ENCODE measurements at places on chromosomes 5 and 9.

- DNase-seq = no peak
Measured at GRCh38 chr5:173328844-173329490, 753 bp upstream of the STC2 start.

- DNase-seq = no peak
Measured at GRCh38 chr9:82939451-82939850, 123.5 kb downstream of the RASEF start.

DNA sequence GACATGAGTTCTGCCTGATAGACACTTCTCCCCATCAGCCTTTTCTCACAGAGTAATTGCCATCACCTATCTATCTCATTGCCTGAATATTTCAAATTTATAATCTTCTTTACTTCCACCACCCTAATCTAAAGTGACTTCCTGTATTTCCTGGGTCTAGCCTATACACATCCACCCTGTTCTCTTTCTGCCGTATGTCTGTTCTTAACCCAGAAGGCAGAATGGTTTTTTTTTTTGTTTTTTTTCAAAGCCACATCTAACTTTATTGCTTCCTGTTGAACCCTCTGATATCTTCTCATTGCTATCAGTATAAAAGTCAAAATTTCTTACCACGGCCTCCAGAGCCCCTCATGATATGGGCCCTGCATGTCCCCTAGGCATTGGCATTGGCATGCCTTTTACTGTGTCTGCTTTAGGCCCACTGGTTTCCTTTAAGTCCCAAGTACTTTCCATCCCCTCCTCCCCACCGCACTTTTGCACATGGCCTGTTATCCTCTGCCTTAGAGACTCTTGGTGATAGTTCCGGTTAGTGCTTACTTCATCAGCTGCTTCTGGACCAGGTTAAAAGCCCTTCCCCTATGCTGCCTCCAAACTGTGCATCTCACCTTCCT is 159.9 kb downstream of the MAN2A1 start:
- no peak for DNase-seq

GRCh38 chr5:83745816-83746215 is 25.2 kb upstream of the HAPLN1 start:
- DNase-seq = no peak

DNA sequence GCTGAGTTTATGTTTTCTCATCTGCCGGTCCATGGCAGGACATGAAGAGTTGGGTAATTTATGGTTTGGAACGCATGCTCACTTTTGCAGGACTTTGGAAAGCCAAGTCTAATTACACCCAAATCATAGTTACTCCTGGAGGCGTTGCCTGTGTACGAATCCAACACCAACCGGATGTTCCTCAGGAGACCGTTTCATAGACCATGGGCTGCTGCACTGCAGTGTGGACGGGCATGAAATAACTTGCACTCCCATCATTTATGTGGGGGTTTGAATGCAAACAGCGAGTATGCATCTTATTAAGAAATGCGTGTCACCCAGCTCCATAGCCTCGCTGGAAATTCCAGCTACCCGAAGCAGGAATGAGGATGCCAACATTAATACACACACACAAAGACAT is 96.1 kb upstream of the IRX2 start:
- no peak for DNase-seq
